Left renal cortex interstitium (tissue), 4 donors: ENCODE measurements at places on chromosomes 6 and 20. TPM values are rescaled to one million over a fixed set of nuclear protein-coding genes. Genes with fewer than 3 reads are reported as not detected.

FAM217A gene
- 0.67 TPM for polyA plus RNA-seq

CD93 gene
- 35.7 TPM for polyA plus RNA-seq

CRNKL1 gene
- polyA plus RNA-seq = 35.6 TPM

FOXF2 gene
- 0.16 TPM for polyA plus RNA-seq

MTFR2 gene
- 3.0 TPM for polyA plus RNA-seq

SIRPA gene
- 27.0 TPM for polyA plus RNA-seq

PNPLA1 gene
- 1.7 TPM for polyA plus RNA-seq

IL17A gene
- polyA plus RNA-seq = not detected

LY6G5B gene
- polyA plus RNA-seq = 9.0 TPM

TCP11 gene
- 2.0 TPM for polyA plus RNA-seq

MEP1A gene
- not detected for polyA plus RNA-seq

WFDC10A gene
- polyA plus RNA-seq = not detected

HDGFL1 gene
- not detected for polyA plus RNA-seq

STK4 gene
- 16.2 TPM for polyA plus RNA-seq

TRAM2 gene
- polyA plus RNA-seq = 38.2 TPM
